ENCODE measurements at places on chromosomes 6 and 20. TPM values are rescaled to one million over a fixed set of nuclear protein-coding genes. Genes with fewer than 3 reads are reported as not detected.

Gene CHRNA4
- total RNA-seq: 1.1 TPM

Gene RNF182
- total RNA-seq: 0.16 TPM

DNA sequence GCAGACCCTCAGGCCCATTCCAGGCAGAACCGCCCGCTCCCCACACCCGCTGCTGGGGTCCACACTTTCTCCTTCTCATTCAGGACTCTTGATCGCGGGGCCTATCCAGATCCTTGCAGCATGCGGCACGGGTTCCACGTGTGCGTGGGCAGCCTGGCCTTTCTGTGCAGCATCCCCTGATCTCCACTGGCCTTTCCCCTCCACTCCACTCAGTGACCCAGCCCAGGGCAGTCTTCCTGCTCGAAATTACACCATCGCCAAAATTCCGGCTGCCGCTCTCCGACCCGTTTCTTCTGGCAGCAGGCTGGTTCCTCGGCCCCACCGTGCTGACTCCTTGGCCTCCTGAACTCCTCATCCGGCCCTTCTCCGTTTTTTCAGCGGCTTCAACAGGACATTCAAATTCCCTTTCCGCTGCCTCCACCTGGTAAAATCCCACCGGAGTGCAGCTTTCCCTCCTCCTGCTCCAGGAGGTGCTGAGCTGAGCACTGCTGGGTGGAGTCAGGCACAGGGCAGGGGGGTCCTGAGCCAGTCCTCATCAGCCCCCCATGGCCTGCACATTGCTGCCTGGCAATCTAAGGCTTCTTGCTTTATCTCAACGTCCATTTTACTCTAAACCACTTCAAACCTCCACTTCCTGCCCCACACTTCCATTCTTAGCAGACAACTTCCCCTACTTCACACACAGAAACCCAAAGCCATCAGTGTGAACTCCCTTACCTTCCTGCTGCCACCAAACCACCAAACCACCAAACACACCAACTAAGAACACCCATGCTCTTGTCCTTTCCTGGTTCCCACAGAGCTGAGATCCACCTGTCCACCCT lies 9.0 kb downstream of the SFT2D1 start:
- H3K4me1 ChIP-seq: peaks cover 21% of the 10 kb centered on the region
- no peaks in the 10 kb centered on the region for H3K27me3 ChIP-seq
- no peaks in the 10 kb centered on the region for H3K36me3 ChIP-seq
- no peak for DNase-seq
- no peak overlapping the region for H3K27ac ChIP-seq

DNA sequence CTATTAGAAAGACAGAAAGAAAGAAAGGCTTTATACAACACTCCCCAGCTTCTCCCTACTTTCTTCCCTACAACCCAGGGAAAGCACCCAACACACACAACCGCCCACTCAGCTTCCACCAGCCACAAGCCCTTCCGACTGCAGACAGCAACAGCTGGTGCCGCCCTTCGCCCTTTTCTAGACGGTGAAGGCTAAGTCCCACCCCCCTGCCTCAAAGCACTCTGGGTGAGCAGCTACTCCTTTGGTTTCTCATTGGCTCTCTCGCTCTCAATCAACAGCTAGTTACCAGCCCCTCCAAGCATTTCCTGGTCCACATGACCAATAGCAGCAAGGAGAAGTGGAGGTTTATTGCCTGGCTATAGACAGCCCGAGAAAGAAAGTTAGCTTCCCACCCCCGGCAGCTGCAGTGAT lies 230.1 kb upstream of the MOCS1 start:
- no peak overlapping the region for H3K27ac ChIP-seq
- no peak for DNase-seq
- no peaks in the 10 kb centered on the region for H3K4me1 ChIP-seq
- H3K4me3 ChIP-seq: no peak overlapping the region

GRCh38 chr6:53124131-53124800 lies 24.4 kb downstream of the GCM1 start:
- no peaks in the 10 kb centered on the region for H3K27me3 ChIP-seq
- H3K36me3 ChIP-seq: no peaks in the 10 kb centered on the region
- H3K4me3 ChIP-seq: no peak overlapping the region
- DNase-seq: no peak

DNA sequence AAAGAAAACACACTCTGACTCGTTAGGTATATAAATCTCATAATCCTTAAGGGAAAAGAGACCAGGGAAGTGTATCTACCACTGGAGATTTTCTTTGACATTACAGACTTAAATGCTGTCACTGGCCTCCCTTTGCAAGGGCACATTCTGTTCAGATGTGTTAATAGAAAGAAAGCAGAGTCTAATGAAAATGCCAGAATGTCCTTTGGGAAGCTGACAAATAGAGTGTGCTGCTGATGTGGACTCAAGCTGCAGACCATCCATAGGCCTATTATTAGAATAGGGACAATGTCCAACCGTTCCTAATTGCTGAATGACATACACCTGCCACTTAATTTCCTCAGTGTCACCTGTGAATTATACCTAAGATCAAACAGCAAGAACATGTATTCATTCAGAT lies 41.2 kb downstream of the SLC35D3 start:
- H3K36me3 ChIP-seq: no peaks in the 10 kb centered on the region
- no peak for DNase-seq
- H3K4me3 ChIP-seq: no peak overlapping the region
- no peaks in the 10 kb centered on the region for H3K4me1 ChIP-seq
- no peak overlapping the region for H3K27ac ChIP-seq

- no peaks in the 10 kb centered on the region for H3K27me3 ChIP-seq
- no peak overlapping the region for H3K27ac ChIP-seq
- DNase-seq: no peak
Observed at GRCh38 chr6:97630604-97631003, 347.6 kb upstream of the MMS22L start.

DNA sequence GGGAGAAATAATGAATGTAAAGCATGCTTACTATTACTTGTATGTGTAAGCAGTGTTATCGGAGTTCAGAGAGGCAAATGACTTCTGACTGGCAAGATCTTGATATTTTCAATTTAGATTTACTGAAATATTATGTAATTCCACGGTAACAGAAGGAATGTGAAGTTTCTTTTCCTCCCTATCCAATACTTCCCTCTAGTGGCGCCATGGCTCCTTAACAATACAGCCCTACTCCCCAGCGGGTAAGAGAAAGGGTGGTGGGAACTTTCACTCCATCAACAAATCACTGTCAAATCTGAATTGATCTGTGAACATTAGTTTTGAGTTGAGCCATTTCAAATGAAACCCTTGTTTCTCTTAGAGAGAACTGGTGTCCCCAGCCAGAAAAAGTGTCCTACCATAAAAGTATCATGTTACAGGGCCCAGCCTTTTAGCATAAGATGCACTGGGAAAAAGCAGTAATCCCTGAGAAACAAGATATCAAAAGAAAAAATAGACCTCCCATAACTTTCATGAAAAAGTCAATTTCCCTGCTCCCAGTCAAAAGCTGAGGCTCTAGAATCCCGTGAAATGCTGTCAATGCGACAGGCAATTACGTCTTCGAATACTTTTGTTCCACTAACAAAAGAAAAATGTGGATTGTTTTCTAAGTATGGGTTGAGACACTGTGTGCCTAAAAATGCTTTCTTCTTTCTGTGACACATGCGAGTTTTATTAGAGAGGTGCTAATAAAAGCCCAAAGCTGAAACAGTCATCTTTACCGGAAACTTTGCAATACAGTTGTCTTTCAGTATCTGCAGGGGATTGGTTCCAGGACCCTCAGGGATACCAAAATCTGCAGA lies 12.9 kb downstream of the COX7A2 start:
- H3K4me3 ChIP-seq: peak overlapping the region; percentile 21
- no peaks in the 10 kb centered on the region for H3K36me3 ChIP-seq
- no peak for DNase-seq
- no peaks in the 10 kb centered on the region for H3K4me1 ChIP-seq

DNA sequence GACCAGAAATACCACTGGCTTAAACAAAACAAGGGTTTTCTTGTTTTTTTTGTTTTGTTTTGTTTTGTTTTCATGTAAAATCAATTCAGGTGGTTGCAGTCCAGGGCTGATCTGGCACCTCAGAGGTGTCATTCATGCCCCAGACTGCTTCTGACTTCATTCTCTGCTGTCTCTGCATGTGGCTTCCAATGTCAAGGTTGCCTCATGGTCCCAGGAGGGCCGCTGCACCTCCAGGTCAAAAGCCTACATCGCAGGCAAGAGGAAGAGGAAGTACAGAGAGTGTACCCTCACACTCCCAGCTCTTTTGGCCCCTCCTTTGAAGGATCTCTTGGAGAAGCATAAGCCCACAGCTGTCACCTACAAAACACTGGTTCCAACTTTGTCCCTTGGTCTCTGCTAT lies 1.4 kb upstream of the BTN3A1 start:
- no peaks in the 10 kb centered on the region for H3K27me3 ChIP-seq
- peaks cover 12% of the 10 kb centered on the region for H3K4me1 ChIP-seq
- no peak for DNase-seq
- no peak overlapping the region for H3K27ac ChIP-seq
- no peak overlapping the region for H3K4me3 ChIP-seq
- H3K36me3 ChIP-seq: no peaks in the 10 kb centered on the region

- H3K27ac ChIP-seq: no peak overlapping the region
- H3K4me1 ChIP-seq: peaks cover 5% of the 10 kb centered on the region
- H3K36me3 ChIP-seq: no peaks in the 10 kb centered on the region
- H3K4me3 ChIP-seq: no peak overlapping the region
- no peak for DNase-seq
- H3K27me3 ChIP-seq: no peaks in the 10 kb centered on the region
Observed at GRCh38 chr6:89364586-89364985, 12.1 kb upstream of the UBE2J1 start.

DNA sequence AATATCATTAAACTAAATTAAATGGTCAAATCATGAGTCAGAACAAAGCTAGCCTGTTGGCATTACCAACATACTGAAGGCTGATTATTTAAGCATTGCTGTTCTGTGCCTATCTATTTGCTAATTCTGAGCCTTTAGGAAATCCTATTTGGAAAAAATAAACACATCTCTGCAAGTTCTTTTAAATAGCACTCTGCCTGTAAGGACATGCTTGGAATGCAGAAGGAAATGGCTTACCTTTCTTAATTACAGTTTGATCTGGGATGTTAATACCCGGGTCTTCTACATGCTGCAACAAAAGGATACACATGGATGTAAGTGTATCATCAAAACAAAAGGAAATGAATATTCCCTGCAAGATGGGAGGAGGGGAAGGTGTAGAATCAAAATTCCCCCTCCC lies 8.3 kb downstream of the TFAP2A start:
- no peaks in the 10 kb centered on the region for H3K36me3 ChIP-seq
- H3K27me3 ChIP-seq: peaks cover 39% of the 10 kb centered on the region
- H3K27ac ChIP-seq: no peak overlapping the region
- peaks cover 22% of the 10 kb centered on the region for H3K4me1 ChIP-seq
- DNase-seq: no peak
- H3K4me3 ChIP-seq: no peak overlapping the region

DNA sequence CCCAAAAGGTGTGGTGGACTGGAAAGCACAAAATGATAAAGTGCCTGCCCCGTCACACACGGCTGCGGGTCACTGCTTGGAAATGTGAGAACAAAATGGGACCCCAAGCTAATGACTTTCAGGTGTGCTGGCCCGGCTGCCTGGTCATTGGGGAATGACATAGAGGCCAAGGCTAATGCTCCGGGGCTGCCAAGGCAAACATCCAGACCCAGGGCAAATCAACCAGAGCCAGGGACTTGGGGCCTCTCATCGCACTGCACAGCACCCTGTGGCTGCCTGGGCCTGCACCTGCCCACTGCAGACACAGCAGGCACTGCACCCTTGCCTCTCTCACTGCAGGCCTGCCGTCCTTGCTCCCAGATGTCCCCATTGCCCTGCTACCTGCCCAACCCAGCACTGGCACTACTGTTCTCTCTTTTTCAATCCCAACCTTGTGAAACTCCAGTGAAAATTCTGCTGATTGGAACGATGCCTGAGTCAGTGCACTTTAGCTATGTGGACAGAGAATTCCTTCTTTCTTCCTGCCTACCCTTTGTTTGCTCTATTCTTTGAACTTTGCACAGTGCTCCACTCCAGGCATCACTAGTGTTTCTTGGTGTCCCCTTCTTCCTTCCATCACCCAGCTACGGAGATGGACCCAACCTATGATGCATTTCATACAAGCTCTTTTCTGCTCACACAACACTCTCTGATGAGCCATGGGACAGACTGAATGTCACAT lies 849.5 kb downstream of the MAFB start:
- no peak for DNase-seq
- H3K36me3 ChIP-seq: no peaks in the 10 kb centered on the region
- H3K4me1 ChIP-seq: no peaks in the 10 kb centered on the region
- no peaks in the 10 kb centered on the region for H3K27me3 ChIP-seq
- H3K4me3 ChIP-seq: no peak overlapping the region
- H3K27ac ChIP-seq: no peak overlapping the region

GRCh38 chr6:19569563-19569962 lies 267.6 kb upstream of the ID4 start:
- H3K27ac ChIP-seq: no peak overlapping the region
- no peaks in the 10 kb centered on the region for H3K36me3 ChIP-seq
- H3K27me3 ChIP-seq: no peaks in the 10 kb centered on the region
- H3K4me3 ChIP-seq: no peak overlapping the region

- H3K4me3 ChIP-seq: no peak overlapping the region
- no peak overlapping the region for H3K27ac ChIP-seq
- H3K27me3 ChIP-seq: no peaks in the 10 kb centered on the region
- H3K4me1 ChIP-seq: no peaks in the 10 kb centered on the region
- DNase-seq: no peak
- H3K36me3 ChIP-seq: no peaks in the 10 kb centered on the region
Observed at GRCh38 chr6:122695188-122695587, 84.3 kb upstream of the FABP7 start.

Measured in sigmoid colon (tissue), 7 donors.